Diencephalon (tissue), 1 donor: ENCODE measurements at places on chromosomes 7 and 10. TPM values are rescaled to one million over a fixed set of nuclear protein-coding genes. Genes with fewer than 3 reads are reported as not detected.

Gene MOGAT3
- total RNA-seq: not detected

Gene CAV2
- 12.2 TPM for total RNA-seq

Gene PHKG1
- total RNA-seq: 7.2 TPM

Gene CALCR
- total RNA-seq: 5.1 TPM

Gene ANKRD30A
- not detected for total RNA-seq

Gene RTKN2
- 10.6 TPM for total RNA-seq

Gene PLA2G12B
- not detected for total RNA-seq

Gene AKR1E2
- total RNA-seq: 74.0 TPM

Gene CDHR1
- total RNA-seq: 5.3 TPM

Gene SLC13A1
- total RNA-seq: not detected

Gene LIPM
- total RNA-seq: not detected

Gene LIPF
- total RNA-seq: not detected

Gene ZNF503
- 4.8 TPM for total RNA-seq

Gene LRGUK
- 11.8 TPM for total RNA-seq

Gene SHH
- total RNA-seq: 8.5 TPM

Gene ADAMTS14
- 0.23 TPM for total RNA-seq

Gene NEBL
- 66.4 TPM for total RNA-seq

Gene FAM20C
- total RNA-seq: 30.7 TPM

Gene ZNF365
- total RNA-seq: 19.8 TPM

Gene KLLN
- 1.4 TPM for total RNA-seq

Gene CYP3A4
- not detected for total RNA-seq
